ENCODE measurements at places on chromosomes 5 and 9.

- no peak for DNase-seq
These were observed 251.0 kb downstream of the DENND1A start for GRCh38 chr9:123678878-123679329.

- no peak for DNase-seq
These were observed 1.9 kb upstream of the IL13 start for GRCh38 chr5:132655821-132656773.

GRCh38 chr5:143126174-143127019 lies 277.1 kb downstream of the NR3C1 start:
- DNase-seq: no peak

- no peak for DNase-seq
These were observed 993.0 kb downstream of the MAT2B start for GRCh38 chr5:164498438-164498837.

DNA sequence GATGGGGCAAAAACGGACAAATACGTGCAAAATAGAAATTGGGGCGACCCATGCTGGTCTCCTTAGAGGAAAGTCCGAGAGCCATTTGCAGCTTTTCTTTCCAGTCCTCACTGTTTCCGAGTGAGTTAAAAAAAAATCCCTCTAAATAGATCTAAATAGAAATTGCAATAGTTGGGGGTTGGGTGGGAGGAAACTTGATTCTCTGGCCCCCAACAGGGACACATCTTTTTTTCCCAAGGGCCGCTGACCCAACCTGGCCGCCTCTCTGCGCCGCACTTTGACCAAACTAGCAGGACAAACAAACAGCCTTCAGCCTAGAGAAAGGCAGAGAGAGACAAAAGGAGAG lies 2.8 kb upstream of the NKX2-5 start:
- DNase-seq: no peak

DNA sequence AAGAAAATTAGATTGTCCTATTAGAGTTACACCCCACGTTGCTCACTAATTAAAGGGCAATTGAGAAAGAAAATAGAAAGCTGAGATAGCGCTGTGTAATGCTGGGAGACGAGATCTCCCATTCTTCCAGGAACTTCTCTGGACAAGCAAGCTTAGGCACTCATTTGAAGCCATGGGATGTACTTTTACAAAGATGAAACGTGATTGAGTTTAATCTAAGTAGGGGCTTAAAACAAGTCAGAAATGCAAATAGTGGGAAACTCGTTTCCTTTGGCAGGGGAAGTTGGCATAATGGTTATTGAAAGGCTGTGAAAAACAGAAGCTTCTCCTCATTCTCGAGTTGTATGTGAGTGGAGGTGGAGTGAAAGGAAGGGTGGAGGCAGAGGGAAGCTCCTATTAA lies 3.7 kb downstream of the PRDM6 start:
- DNase-seq: no peak

DNA sequence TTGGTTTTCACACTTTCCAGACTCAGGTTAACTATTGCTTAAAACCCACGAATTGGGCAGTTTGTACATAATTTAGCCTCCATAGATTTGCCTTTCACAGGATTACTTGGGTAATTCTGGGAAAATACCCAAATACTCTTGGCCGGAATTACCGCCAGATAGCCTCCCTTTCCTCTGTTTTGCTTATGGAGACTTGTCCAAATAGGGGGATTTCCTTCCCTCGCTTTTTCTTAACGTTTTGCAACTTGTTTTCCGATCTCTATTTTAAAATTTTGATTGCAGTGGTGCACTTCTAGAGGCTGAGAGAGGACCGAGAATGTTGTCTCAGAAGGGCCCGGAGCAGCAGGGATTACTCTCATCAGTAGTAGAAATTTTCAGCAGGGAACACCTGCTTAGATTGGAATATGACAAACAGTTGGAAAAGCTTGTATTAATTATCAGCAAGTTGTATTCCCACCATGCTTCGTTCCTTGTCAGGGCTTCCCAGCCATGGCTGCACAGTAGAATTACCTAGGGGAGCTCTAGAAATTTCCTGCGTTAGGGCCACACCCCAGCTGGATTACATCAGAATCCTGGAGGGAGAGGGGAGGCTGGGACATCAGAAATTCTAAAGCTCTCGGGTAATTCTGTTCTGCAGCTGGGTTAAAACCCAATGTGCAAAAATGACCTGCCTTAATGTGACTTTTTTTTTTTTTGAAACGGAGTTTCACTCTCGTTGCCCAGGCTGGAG lies 329.1 kb downstream of the SH3GL2 start:
- no peak for DNase-seq

- DNase-seq: no peak
These were observed 6.6 kb downstream of the SLC46A2 start for GRCh38 chr9:112884101-112884500.

GRCh38 chr9:86868616-86869015 lies 78.7 kb downstream of the GAS1 start:
- no peak for DNase-seq

GRCh38 chr9:97668485-97668884 lies 28.7 kb downstream of the XPA start:
- no peak for DNase-seq

GRCh38 chr9:68762570-68762969 lies 57.5 kb downstream of the PIP5K1B start:
- DNase-seq: no peak

- DNase-seq: no peak
These were observed 52.9 kb downstream of the TMC1 start for GRCh38 chr9:72574156-72574810.

GRCh38 chr9:4417578-4418325 lies 72.5 kb upstream of the SLC1A1 start:
- no peak for DNase-seq
